ENCODE measurements at places on chromosomes 2 and 18.

DNA sequence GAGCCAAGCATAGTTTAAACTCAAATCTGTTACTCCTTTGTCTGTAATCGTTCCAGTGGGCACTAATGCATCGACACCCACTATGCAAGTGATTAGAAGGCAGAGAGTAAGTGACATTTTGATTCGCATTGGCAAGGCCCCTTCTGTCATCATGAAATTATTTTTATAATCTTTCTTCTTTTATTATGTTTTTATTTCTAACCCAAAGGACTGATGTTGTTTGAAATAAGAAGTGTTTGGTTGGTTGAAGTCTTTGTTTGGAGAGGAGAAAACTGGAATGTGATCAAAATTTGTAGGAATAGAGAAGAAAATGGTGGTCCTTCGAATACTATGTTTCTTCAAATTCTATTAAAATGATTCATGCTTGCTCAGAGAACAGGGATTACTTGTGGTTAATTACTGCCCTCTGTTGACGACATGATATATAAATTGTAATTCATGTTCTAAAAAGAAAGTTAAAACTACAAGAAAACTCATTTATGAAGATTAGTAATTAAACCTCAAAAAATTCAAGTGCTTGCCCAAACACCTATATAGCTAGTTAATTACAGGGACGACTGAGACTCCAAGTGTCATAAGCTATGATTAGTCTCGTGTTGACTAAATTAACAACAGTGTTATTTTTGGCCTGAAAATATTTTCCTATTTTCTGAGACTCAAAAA, 26.4 kb upstream of the TFPI start:
- no peak for DNase-seq

DNA sequence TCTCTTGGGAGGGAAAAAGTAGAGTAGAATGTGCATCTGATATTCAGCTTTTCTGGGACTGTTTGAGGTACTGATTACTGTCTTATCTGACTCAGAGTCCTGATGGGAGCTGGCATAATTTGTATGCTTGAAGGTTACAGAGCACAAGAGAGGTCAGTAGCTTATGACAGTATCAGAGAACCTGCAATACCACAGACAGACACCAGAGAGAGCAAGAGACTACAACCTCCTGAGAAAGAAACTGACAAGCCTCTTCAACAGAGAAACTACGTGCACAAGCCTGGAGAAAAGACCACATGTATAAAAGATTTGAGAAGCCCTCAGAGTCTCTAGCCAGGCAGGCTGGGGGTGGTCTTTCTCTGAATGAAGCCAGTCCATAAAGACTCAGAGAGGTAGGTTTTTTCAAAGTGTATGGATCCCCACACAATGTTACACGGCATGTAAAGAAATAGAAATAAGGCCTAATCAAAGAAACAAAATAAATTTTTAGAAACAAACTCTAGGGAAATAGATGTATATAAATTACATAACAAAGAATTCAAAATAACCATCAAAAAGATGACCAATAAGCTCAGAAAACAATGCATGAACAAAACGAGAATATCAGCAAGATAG, 568.3 kb downstream of the LRRTM4 start:
- DNase-seq = no peak

DNA sequence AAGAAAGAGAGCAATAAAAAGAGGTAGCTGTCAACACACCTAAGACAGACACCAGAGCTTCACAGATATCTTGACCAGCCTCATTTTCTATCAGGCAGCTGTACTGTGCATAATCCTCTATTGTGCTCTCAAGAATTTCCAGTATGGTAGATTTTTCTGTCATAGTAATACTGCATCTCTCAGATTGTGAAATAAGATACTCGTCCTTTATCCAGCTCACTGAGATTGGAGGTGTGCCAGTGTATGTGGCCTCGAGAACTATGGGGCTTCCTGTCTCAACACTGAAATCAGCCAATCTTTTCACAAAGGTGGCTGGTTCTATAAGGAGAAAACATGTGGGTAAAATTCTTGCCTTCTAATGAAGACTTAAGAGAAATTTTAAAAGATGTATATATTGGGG, 88.9 kb downstream of the TTN start:
- no peak for DNase-seq

GRCh38 chr2:136510244-136510643, 255.1 kb upstream of the THSD7B start:
- no peak for DNase-seq

GRCh38 chr2:167957662-167958061, 289.7 kb downstream of the STK39 start:
- DNase-seq = no peak

DNA sequence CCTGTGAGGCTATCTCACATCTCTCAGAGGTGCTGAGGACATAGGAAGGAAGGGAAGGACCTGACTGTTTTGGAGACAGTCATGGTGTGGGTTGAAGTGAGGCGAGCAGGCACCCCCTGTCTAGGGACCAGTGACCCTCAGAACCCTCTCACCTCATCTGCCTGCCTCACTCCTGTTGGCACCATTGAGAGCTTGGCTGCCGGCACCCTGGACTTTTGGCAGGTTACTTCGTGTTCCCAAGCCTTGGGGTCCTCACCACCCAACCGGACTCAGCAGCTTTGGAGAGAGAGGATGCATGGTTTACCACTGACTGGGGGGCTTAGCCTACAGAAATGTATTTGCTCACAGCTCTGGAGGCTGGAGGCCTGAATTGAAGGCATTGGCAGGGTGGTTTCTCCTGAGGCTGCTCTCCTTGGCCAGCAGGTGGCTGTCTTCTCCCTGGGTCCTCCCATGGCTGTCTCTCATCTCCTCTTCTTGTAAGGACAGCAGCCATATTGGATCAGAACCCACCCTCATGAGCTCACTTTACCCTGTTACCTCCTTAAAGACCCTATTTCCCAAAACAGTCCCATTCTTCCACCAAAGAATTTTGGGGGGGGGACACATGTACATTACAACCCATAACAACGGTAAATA, 142.0 kb downstream of the TSN start:
- DNase-seq = peak; percentile 8

GRCh38 chr2:98277162-98277859, 68.9 kb upstream of the CNGA3 start:
- no peak for DNase-seq

GRCh38 chr2:23497063-23497462, 112.1 kb downstream of the KLHL29 start:
- DNase-seq = peak; percentile 13

GRCh38 chr2:212001325-212001724, 537.3 kb downstream of the ERBB4 start:
- no peak for DNase-seq

DNA sequence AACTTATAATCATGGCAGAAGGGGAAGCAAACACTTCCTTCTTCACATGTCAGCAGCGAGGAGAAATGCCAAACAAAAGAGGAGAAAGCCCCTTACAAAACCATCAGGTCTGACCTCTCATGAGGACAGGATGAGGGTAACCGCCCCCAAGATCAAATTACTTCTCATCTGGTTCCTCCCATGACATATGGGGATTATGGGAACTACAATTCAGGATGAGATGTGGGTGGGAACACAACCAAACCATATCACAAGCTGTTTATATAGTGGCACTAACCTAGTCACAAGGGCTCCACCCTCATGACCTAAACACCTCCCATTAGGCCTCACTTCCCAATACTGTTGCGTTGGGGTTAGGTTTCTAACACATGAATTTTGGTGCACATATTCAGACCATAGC, 110.0 kb downstream of the OSBPL6 start:
- no peak for DNase-seq

GRCh38 chr18:26806224-26806623, 59.3 kb downstream of the AQP4 start:
- no peak for DNase-seq

DNA sequence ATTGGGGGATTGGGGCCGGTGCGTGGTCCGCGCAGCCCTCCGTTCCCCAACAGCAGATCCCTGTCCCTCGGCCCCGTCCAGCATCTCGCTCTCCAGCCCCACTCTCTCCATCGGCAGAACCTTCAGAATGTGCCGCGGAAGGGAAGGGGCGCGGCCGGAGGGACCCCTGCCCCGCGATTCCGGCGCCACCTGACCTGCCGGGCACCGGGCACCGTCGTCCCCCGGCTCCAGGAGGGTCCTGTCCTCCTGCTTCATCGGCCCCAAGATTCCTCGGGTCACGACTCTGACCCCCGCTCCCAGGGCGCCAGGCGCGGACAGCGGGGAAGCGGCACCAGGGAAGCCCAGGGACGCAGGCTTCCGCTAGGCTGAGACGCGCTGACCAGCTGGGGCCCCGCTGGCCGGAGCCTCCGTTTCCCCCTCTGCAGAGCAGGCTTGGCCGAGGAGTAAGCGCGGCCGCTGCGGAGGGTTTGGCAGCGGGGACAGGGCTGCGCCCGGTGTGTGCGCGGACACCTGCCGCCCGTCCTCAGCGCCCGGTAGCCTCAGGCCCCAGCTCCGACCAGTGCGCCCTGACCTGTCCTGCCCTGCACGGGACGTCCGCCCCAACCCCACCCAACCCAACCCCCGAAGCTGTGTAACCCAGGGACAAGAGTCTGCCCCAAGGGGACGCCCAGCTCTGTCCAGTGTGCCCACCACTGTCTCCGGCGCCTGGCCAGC, 16.8 kb upstream of the BOK start:
- no peak for DNase-seq

- no peak for DNase-seq
Observed at GRCh38 chr18:35337286-35337685, 6.9 kb downstream of the ZNF24 start.

DNA sequence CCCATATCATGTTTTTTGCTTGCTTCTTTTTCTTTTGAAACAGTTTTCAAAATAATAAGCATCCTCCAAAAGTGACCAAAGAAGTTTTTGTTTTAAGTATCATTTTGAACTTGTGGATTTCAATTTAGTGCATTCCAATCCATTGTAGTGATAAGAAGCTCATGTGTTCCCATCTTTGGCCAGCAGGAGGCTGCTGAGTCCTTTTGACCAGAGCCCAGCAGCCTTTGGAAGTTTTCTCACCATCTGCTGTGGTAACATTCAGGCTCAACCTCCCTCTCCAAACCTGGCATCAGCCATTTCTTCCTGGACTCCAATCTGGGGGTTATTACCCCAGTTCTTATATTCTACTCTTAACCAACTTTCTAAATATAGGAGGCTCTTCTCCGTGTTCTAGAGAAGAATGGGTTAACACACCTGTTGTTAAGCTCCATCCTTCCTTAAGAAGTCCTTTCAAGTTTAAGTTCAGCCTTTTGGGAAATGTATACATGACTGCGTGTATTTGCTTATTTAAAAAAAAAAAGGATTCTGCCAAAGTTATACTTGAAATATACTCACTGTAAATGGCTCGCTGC, 39.0 kb upstream of the MAL start:
- DNase-seq = peak; percentile 23

GRCh38 chr2:119438128-119438656, 6.5 kb downstream of the TMEM37 start:
- no peak for DNase-seq
